DMS153 (cell line): ENCODE measurements at places on chromosomes 4 and X.

- DNase-seq: no peak
Measured at GRCh38 chrX:85084770-85085393, 81.2 kb downstream of the APOOL start.

GRCh38 chrX:69032601-69033000, 132.7 kb downstream of the PJA1 start:
- no peak for DNase-seq

DNA sequence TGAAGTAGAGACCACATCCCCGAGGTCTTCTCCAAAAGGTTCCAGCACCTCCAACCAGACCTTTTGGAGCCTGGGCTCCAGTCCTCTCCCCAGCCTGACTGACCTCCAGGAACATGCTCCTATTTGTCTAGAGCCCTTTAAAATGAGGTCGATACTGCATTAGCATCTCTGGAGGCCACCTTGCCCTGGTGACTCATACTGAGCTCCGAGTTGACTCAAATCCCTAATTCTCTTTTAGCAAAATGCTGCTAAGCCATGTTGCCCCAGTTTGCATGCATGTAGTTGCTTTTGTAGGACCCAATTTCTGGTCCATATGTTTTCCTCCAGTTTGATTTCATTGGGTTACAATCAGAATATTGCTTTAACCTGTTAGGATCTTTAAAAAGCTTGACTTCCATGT, 43.5 kb upstream of the CITED1 start:
- DNase-seq: no peak

DNA sequence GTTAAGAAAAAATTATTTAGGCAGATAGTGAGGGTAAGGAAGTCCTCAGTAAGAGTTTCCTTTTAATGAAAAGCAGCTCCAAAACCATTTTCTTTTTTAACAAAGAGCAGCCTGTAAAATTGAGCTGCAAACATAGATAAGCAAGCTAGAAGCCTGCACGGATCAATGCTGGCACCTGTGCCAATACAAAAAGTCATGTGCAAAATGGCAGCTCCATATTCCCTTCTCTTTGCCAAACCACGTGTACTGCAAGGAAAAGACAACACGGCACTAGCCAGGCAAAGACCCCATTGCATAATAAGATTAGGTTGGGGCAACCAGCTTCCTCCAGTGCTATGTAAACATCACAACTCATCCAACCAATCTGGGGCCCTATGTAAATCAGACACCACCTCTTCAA, 268.4 kb upstream of the INTU start:
- no peak for DNase-seq

DNA sequence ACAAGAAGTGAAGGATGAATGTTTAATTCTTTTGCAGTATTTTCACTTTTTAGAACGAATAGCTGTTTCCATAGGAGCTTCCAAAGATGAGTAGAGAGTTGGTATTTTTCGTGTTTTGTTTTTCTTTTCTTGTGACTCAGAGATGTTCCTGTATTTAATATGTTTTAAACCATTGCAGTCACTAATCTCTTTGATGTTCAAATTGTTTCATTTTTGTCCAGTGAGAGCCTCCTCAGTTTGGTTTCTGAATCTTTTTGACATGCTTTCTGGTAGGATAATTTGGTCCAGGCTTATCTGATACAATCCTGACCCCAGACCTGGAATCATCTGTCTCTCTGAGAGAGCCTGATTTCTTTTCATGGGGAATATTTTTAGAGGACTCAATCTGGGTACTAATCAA, 41.6 kb downstream of the BEX3 start:
- DNase-seq: no peak

DNA sequence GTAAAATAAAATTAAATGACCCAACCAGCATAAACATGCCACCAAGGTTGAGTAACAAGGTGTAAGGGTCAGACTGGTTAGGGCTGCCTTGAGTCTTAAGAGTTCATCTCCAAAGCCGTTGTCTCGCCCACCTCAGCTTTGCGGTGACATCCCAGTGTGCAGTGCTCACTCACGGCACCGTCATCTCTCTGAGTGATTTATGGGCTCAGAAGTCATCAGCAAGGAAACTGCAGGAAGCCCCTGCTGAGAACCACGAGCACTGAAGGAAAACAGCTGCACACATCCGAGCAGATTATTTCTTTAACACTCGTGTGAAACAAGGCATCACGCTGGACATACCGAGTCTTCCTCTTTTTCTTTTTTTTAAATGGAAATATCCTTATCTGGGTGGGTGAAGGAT, 411.1 kb downstream of the TRIML1 start:
- DNase-seq: no peak

DNA sequence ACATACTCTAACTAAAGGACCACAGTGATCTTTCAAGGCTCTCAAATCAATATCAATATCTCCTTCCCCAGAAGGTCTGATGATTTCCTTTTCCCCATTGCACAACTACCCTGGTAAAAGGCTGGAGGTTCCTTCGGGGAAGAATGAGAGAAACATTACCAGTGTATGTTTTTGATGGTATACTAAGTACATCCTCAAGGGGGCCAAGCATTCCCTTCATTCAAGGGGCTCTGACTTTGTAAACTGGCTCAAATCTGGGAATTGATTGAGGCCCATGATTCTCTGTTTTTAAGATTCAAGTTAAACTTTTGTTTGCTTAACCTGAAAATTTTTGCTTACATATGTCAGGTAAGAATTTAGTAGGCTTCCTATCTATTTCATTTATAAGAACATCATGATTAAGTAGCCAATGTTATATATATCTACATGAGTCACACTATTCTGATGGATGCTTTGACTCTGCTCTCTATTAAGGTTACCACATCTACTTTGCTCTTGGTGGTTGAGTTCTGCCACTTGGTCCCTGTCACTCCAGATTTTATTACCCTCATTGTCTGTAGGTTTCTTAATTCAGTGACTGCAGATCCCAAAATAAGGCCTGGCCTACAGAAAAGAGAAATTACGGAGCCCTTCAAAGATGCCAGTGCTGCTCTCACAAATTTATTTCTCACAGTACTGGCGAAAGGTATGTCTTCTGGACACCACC, 16.4 kb upstream of the GUCY1B1 start:
- DNase-seq: no peak

- no peak for DNase-seq
Measured at GRCh38 chr4:147808447-147808846, 76.6 kb downstream of the ARHGAP10 start.
